ENCODE measurements at places on chromosomes 1 and 21. TPM values are rescaled to one million over a fixed set of nuclear protein-coding genes. Genes with fewer than 3 reads are reported as not detected.
A peak's percentile ranks its signal among the peaks of the same experiment; 100 is the strongest.

GRCh38 chr1:29953961-29954360 lies 717.6 kb downstream of the PTPRU start:
- DNase-seq = no peak

- no peak for DNase-seq
These were observed 342.7 kb upstream of the NR5A2 start for GRCh38 chr1:199684686-199685273.

DNA sequence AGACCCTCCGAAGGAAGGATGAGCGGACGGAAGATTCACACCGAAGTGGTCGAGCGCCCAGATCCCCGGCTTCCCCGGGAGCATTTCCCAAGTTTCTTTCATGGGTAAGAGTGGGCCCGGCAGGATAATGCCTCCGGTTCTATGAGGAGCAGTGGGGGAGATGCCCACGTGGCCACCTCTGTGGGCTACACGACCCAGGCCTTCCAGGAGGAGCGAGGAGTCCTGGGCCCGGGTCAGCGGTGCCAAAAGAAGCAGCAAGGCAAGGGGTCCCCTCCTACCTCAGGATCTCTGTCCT lies 7.9 kb upstream of the NBPF11 start:
- DNase-seq = no peak

Gene VWA1
- 86.5 TPM for total RNA-seq

- no peak for DNase-seq
These were observed 289.9 kb downstream of the DPYD start for GRCh38 chr1:97630948-97631347.

- no peak for DNase-seq
These were observed 42.7 kb downstream of the APP start for GRCh38 chr21:26127918-26128317.

GRCh38 chr21:36560933-36561575 lies 81.1 kb upstream of the CLDN14 start:
- no peak for DNase-seq

DNA sequence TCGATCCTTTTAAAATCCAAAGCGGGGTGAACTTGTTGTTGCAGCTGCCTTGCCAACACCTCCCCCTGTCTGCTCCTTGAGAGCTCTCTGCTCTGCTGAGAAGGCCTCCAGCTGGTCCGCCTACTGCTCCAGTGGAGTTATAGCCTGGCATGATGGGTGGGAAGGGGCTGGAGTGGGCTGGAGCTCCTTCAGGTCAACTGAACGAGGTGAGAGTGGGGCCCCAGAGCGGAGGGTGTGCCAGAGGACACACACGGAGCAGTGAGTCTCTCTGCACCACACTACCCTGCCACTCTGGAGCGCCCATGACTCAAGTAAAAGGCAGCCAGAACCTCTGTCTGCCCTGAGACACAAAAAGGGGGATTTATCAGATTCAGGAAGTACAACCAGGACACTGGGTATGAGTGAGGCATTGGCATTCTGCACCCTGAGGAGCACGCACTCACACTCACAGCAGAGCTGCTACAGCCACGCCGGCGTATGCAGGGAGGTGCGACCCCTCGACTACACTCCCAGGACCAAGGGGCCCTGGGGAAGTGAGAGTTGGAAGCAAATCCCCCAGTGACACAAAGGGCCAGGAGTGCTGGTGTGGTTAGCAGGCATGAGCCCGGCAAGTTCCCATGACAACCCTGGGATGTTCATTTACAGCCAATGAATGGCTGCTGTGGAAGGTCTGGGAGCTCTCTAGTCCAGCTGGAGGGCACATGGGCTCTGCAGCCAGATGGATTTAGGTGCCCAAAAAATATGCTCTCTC lies 28.0 kb upstream of the EVA1B start:
- DNase-seq = peak; percentile 84

DNA sequence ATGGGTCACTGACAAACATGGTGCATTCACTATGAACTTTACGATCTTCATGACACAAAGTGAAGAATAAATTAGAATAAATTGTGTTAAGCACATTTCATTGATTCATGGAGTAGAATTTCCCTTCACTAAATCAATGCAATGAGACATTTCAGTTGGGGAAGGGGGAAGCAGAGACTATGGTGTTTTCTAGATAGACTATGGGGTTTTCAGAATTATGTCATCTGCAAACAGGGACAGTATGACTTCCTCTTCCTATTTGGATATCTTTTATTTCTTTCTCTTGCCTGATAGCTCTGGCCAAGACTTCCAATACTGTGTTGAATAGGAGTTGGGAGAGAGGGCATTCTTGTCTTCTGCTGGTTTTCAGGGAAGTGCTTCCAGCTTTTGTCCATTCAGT lies 80.0 kb upstream of the C1orf105 start:
- DNase-seq = no peak

DNA sequence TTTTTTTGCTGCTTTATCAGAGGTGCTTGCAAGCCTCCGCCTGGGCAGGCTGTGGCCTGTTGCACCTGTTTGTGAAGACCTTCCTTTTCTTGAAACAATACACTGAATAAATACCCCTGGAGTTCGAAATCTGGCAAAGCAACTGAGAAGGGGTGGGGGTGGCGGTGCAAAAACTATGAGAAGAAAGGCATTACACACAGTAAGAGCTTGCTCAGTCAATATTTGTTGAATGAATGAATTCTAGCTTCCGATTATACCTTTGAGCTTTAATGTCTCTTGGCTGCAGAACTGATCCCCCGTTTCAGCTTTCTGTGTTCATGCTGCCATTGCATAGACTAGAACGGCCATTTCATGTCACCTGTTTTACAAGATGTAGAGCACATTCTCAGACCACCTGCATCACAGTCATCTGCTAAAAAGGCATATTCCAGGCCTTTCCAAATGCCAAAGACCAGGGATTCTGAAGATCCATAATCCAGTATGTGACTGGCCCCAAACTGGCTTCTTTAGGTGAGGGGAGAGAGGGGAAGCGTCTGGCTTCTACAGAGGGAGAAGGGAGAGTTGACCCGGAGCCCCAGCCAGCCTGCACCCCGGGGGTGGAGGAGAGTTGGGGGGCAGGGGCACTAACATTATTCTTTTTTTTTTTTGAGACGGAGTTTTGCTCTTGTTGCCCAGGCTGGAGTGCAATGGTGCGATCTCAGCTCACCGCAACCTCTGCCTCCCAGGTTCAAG lies 111.5 kb downstream of the ETS2 start:
- DNase-seq = no peak

All from aorta (tissue), 5 donors.